ENCODE measurements at places on chromosomes 12 and 14.

DNA sequence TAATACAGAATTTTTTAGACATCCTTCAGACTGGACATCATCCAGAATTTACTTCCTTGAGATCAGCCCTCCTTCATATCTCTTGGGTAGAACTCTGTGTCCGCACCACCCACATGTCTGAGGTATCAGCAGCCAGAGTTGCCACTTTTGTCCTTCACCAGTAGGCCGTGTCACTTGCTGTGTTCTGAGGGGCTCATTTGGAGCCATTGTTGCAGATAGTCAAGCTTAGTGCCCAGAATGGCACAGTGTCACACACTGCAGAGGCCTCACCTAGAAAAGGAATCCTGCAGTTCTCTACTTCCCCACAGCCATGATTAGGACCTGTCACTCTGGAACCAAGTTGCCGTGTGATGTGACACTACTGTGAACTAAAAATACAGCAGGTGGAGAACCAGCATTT lies 36.9 kb upstream of the KCNK13 start:
- DNase-seq: no peak

DNA sequence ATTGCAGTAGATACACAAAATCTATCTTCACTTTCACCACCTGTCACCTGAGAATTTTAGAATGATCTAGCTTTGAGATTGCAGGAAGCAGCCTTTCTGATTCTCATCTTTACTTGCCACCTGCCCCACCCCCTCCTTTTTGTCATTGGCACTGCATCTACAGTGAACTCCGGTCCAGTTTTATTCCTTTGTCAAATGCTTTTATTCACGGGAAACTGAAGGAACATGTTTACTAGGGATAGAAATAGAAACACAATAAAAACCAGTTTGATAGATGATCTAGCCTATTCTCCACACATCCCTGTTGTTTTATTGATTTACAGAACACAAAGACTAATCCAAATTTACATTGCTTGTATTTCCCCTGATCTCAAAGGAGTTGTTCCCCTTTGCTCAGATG lies 471.7 kb upstream of the STXBP6 start:
- DNase-seq: no peak

DNA sequence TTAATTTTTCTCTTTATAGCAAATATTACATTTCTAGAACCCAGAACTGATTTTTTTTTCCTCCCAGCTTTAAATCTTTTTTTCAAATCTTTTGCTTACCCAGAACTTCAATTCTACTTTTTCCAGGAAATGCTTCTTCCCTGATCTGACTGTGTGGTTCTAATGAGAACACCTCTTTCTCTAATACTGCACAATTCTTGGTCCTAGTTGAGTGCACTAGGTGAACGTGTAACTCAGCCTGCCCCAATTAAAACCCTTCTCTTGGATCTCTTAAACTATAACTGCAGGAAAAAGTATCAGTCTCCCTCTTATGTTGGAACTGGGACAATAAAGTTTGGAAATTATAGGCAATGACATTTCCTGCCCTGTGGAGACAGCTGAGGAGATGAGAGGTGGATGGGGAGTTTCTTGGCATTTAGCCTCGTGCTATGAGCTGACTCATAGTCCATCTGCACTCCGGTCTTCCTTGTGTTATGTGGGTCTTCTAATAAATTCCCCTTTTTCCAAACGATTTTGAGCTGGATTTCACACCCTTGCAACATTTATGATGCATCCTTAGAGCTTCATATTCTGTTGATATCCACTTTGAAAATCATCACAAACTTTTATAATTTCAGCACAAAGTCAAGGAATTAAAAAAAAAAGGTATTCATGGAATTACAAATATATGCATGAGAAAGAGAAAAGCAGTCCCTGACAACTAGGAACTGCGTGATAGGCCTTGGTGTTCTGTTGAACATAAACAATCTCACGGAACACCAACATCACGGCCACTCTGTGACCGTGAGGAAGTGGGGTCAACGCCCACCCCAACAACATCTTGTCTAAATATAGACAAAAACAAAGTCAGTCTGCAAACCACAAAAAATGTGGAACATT lies 52.4 kb downstream of the BRMS1L start:
- DNase-seq: no peak

DNA sequence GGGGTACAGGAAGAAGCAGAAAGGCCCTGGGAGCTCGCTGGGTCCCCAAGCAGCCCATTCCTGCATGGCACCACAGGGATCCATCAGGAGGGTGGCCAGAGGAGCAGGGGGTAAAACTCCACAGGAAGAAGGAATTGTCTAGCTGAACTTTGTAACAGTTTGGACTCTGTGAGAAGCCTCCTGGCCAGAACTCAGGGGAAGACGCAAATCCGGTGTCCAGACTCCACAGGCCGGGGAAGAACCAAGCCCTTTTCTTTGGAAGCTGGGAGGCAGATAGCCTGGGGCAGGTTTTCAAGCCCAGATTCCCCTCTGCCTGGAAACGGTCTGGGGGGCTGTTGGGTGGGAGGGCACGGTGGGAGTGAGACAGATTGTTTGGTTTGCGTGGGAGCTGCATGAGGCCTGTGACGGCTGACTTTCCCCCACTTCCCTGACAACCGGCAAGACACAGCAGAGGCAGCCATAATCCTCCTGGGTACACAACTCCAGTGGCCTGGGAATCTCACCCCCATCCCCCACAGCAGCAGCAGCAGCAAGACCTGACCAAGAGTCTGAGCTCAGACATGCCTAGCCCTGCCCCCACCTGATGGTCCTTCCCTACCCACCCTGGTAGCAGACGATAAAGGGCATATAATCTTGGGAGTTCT lies 16.7 kb downstream of the GPHB5 start:
- no peak for DNase-seq

- no peak for DNase-seq
Measured at GRCh38 chr12:233615-233968, 19.6 kb upstream of the SLC6A12 start.

DNA sequence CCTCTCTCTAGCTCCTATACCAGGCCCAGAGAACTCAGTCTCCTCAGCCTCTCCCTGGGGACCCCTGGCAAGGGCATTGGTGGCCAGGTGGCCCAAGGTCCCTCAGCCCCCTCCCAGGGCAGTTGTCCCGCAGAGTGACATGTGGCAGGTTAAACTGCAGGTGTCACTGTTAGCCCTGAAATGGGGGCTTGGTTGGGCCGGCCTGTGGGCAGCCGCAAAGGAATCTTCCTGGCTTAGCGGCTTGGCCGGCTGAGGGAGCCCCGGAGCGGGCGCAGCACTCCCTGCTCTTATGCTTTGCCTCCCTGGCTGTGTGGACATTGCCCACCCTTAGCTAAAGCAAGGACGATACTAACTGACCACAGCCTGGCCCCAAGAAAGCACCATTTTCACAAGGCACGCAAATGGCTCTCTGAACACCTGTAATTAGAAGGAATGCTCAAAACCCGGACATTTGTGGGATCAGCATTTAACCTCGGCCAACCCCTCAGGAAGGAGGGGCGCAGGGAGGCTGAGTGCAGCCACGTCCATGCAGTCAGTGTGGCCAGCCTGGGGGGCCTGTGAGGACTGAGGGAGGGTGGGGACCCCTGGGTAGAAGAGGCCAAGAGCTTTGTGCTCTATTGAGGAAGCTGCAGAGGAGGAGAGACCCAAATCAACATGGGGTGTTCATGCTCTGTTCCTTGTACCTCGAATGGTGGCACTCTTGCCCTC lies 82.2 kb downstream of the PAPOLA start:
- DNase-seq: no peak

GRCh38 chr12:52395761-52396434 lies 10.2 kb downstream of the KRT82 start:
- DNase-seq: no peak

GRCh38 chr12:42904683-42905418 lies 315.3 kb upstream of the PRICKLE1 start:
- DNase-seq: no peak

DNA sequence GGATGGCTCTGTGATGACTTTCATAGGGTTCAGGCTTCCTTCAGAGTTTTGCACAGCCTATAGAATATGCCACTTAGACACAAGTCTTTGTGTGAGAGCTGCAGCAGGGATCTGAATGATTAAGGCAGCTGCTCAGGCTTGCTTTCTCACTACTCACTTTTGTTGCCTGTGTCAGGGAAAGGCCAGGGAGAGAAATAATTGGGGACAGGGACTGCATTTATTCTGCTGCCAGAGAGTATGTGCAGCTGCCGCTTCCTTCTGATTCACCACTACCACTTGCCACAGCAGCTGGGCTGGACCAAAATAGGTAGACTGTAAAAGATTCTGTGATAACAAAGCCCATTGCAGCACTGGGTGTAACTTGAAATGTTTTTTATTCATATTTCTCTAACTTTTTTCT lies 49.7 kb downstream of the TRMT5 start:
- no peak for DNase-seq

DNA sequence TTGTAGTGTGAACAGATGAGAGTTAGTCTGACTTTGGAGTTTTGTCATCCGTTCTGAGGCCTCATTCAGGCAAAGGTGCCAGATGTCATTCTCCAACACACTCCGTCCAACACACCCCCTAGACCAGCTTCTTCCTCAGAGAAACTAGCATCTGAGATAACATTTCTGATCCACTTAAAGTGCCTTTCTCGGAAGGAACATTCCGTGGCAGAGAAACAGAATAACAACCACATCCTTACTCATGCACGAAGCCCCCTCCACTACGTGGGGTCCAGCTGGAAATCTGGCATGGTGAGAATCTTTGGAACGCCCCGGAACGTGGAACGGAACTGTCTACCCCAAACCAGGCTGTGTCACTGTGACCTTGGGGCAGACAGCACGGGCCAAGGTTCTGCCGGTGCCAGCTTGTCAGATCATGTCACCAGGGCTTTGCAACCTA lies 17.0 kb upstream of the BCL7A start:
- DNase-seq: no peak

- DNase-seq: no peak
Measured at GRCh38 chr14:20409226-20409625, 4.1 kb downstream of the TEP1 start.

- DNase-seq: no peak
Measured at GRCh38 chr12:108784270-108784669, 53.0 kb upstream of the CORO1C start.

- DNase-seq: peak; percentile 29
Measured at GRCh38 chr12:64672925-64673409, 62.7 kb downstream of the RASSF3 start.

DNA sequence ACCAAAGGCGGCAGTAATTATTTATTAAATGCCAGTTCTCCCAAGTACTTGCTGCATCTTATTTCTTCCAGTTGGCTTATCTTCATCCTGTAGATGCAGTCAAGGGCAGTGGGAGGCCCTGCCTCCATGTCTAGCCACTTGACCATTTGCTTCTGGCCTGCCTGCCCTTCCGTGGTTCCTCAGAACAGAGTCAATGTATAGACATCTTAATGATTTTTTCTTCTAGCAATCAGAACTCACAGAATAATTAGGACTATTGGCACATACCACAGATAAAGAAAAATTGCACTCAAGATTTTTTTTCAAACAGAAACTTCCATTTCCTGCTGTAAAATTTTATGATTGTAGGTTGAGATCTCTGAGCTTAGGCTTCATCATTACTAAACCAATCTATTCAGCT lies 20.9 kb downstream of the NR1H4 start:
- no peak for DNase-seq

GRCh38 chr14:92459030-92459949 lies 54.3 kb upstream of the RIN3 start:
- no peak for DNase-seq

DNA sequence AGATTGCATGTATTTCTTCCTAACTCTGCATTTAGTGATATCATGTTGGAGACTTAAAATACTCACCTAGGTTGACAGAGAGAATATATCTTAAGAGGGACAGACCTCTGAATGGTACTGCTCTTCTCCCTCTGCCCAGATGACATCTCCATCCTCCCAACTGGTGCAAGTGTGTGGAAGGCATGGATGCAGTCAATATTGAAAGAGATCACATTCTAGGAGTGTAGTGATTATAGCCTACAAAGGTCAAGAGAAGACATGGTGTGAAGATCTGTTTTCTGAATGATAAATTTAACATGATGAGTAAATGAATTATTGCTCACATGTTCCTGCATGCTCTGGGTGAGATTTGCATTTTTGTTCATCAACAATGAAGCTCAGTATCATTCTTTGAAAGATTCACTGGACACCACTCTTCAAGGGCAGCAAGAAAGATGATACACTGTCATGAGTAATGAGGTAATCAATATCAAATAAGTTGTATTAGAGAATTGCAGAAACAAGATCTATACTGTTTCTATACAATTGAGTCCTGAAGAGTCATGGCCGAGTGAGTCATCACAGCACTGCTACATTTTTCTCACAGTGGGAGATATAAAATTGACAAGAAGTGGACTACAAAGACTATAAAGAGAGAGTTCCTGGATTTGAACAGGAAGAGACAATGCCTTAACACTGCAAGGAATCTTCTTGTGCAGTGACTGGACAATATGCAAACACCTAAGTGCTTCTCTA lies 183.3 kb upstream of the KRR1 start:
- no peak for DNase-seq

- DNase-seq: no peak
Measured at GRCh38 chr14:89277203-89277602, 139.8 kb downstream of the FOXN3 start.
